ENCODE measurements at places on chromosomes 12 and 14. TPM values are rescaled to one million over a fixed set of nuclear protein-coding genes. Genes with fewer than 3 reads are reported as not detected.
A peak's percentile ranks its signal among the peaks of the same experiment; 100 is the strongest.

HCAR1 gene
- polyA plus RNA-seq: 2.4 TPM

ASPG gene
- polyA plus RNA-seq: 9.6 TPM

CLSTN3 gene
- 95.6 TPM for polyA plus RNA-seq

TAS2R50 gene
- not detected for polyA plus RNA-seq

GRCh38 chr14:32620303-32620702 lies 291.2 kb downstream of the AKAP6 start:
- DNase-seq: no peak

DNA sequence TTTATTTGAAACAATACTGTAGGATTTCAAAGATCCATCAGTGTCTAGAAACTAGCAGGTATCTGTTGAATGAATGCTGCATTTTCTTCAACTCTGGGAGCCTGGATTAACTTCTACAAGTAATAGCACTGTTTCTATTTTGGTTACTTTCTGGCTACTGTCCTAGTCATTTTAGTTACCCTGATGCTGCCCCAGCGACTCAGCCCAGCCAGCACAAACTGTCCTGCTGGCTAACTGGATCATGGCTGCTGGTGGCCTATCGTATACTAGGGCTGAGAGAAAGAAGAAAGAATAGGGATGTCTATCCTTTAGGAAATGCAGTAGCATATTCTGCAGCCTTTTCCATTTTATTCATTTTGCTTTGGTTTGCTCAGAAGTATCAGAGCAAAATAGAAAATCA lies 53.9 kb downstream of the NTN4 start:
- no peak for DNase-seq

GRCh38 chr12:119988472-119989360 lies at the start of gene BICDL1:
Gene BICDL1, plus strand, starts transcription at chr12:119989236. Its CDS starts 633 bp downstream, at chr12:119989869.
- DNase-seq: peak; percentile 57

Data from right renal cortex interstitium (tissue), 3 donors.